ENCODE measurements at places on chromosomes 3 and 15. TPM values are rescaled to one million over a fixed set of nuclear protein-coding genes. Genes with fewer than 3 reads are reported as not detected.

- no peak for DNase-seq
Observed at GRCh38 chr3:114363554-114364202, 69.8 kb downstream of the TIGIT start.

GRCh38 chr3:65548848-65549625, 489.7 kb downstream of the MAGI1 start:
- DNase-seq, result no peak

DNA sequence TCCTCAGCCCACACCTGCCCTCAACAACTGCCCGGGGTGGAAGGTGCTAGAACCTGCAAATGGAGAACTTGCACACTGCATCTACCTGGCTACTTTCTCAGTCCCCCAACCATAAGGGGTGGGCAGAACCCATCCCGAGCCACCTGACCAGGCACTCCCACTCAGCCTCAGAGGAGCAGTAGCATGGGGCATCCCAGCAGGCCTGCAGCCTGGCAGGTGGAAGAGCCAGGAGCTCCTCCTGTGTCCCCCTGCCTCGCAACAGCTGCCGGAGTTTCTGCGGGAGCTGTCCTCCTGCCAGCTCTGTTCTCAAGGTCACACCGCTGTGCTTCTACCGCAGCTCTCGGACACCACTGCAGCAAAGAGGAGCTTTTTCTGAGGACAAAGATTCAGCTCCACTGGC, 27.5 kb downstream of the RAB6B start:
- DNase-seq, result no peak

GRCh38 chr3:188956839-188957489, 214.8 kb upstream of the TPRG1 start:
- no peak for DNase-seq

- no peak for DNase-seq
Observed at GRCh38 chr3:58482917-58483636, 8.8 kb upstream of the KCTD6 start.

DNA sequence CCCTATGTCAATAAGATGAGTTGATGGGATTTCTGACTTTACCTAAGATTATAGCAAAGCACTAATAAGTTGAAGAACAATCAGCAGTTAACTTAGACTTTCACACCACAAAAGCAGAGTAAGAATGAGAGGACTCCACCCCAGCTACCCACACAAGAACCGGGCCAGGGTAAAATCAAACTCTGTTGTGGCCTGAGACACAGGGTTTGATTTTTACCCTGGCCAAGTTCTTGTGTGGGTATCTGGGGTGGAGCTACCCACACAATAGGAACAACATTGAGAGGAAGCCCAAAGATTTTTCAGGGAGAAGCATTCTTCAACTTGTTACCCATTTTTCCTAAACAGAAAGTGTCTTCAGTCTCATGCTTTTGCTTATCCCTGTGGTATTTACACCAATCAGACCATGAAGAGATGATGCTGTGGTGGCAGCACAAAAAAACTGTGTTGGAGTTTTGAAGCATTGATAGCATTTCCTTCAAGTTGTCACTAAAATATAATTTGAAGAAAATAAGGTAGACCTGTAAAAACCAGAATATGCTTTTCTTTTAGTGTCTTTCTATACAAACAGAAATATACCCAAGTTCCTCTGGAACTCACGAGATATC, 25.6 kb downstream of the CPOX start:
- no peak for DNase-seq

DNA sequence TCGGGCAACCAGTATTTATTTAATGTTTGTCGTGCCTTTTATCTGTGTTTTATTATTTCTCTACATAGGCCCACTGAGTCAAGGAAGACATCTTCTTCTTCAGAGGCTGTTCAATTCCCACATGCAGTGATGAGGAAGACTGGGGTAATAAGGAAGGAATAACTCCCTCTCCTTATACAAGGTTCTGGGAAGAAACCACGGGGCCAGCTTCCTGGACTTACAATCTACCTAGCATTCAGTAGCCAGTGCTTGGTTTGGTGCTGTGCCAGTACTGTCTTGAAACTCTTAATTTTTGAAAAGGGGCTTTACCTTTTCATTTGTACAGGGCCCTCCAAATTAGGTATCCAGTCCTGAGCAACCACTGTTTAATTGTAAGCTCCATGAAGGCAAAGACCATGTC, 51.2 kb downstream of the SRGAP3 start:
- no peak for DNase-seq

Gene MYO5C
- total RNA-seq, result 2.0 TPM

Gene ABCC5
- total RNA-seq, result 17.5 TPM

Gene NSMCE3
- total RNA-seq, result 11.5 TPM

Gene RTP3
- not detected for total RNA-seq

Gene ITIH4
- 1.2 TPM for total RNA-seq

Gene SLC2A2
- total RNA-seq, result not detected

Gene SLC7A14
- total RNA-seq, result not detected
